Osteocyte (in vitro differentiated cells): ENCODE measurements at places on chromosomes 6 and 20.

DNA sequence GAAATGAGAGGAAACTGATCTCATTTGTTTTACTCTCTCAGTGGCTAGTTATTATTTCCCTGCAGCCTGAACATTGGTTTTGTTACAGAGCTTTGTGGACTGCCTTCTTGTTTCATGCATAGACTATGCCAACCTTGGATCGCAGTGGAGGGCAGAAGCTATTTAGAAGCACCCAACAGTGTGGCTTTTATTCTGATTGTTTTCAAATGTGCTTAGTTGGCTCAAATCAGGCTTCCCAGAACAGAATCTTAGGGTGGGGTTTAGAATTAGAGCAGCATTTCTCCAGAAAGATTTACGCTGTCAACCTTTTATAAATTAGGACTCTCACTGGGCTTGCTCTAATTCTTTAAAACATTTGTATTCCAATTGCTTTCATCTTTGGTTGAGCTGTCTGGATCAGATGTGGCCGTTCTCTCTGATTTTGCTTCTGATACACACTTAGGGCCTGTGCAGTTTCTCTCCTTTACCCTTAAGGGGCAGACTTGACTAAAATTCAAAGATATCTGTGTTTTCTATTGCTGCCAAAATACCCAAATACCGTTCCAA is 210.3 kb downstream of the BCKDHB start:
- peaks cover 5% of the 10 kb centered on the region for H3K36me3 ChIP-seq
- H3K27ac ChIP-seq = no peak overlapping the region
- H3K4me3 ChIP-seq = no peak overlapping the region
- H3K27me3 ChIP-seq = no peaks in the 10 kb centered on the region
- H3K4me1 ChIP-seq = peaks cover 16% of the 10 kb centered on the region

DNA sequence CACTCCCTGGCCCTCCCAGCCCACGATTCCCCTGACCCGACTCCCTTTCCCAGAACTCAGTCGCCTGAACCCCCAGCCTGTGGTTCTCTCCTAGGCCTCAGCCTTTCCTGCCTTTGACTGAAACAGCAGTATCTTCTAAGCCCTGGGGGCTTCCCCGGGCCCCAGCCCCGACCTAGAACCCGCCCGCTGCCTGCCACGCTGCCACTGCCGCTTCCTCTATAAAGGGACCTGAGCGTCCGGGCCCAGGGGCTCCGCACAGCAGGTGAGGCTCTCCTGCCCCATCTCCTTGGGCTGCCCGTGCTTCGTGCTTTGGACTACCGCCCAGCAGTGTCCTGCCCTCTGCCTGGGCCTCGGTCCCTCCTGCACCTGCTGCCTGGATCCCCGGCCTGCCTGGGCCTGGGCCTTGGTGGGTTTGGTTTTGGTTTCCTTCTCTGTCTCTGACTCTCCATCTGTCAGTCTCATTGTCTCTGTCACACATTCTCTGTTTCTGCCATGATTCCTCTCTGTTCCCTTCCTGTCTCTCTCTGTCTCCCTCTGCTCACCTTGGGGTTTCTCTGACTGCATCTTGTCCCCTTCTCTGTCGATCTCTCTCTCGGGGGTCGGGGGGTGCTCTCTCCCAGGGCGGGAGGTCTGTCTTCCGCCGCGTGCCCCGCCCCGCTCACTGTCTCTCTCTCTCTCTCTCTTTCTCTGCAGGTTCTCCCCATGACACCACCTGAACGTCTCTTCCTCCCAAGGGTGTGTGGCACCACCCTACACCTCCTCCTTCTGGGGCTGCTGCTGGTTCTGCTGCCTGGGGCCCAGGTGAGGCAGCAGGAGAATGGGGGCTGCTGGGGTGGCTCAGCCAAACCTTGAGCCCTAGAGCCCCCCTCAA is at the start of gene LTA:
LTA (plus strand) TSS at position 249 of the 871 bp plus-strand sequence; CDS start at position 703, 454 bp downstream.
- H3K4me3 ChIP-seq = no peak within 1 kb of the TSS
- no peak within 1 kb of the TSS for H3K27ac ChIP-seq
- no peak for DNase-seq
- H3K36me3 ChIP-seq = no peaks in the 10 kb centered on the region
- peaks cover 6% of the 10 kb centered on the region for H3K27me3 ChIP-seq

DNA sequence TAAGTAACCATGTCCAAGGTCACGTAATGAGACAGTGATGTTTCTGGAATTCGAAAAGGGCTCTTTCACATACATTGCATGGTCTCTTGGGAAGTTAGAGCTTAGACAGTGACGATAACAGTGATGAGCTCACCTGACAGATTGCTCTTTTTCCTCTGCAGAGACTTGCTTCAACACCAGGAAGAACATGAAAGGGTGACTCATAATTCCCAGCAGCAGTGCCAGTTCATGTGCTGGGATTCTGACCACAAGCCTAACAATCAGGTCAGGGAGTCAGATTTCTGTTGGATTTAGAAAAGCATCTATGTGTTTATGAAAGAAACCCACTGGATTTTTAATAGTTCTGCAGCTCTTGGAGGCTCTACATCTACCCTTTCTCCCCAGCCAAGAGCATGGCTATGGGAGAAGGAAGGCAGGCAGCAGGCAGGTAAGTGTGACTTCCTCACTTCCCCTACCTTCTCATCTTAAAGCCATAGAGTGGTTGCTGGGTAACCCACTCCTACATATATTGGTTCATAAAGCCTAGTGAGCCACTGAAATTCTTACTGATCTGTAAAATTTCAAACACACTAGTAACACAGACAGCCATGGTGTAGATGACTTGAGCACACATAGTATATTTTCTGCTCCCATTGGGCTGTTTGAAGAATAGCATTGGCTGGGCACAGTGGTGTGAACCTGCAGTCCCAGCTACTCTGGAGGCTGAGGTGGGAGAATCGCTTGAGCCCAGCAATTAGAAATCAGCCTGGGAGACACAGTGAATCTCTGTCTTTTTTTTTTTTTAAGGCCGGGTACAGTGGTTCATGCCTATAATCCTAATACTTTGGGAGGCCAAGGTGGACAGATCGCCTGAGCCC is 44.4 kb upstream of the LOC128125822 start:
- H3K27ac ChIP-seq = peak overlapping the region; percentile 66
- peaks cover 2% of the 10 kb centered on the region for H3K27me3 ChIP-seq
- H3K4me1 ChIP-seq = peaks cover 15% of the 10 kb centered on the region
- H3K4me3 ChIP-seq = no peak overlapping the region
- H3K36me3 ChIP-seq = no peaks in the 10 kb centered on the region

DNA sequence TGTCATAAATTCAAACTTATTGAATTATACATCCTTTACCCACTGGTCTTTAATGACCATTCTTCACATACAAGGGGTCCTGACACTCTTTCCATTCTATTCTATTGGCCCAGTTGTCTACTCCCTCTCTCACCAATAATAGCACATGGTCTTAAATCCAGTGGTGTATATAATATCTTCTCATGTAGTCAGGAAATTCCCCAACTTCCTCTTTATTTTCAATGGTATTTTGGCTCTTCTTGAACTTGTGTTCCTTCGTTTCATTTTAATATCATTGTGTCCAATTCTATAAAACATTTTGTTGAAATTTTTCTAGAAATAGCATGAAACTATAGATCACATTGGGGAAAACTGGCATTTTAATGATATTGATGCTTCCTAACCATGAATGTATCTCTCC is 36.8 kb downstream of the PSMB9 start:
- no peak overlapping the region for H3K27ac ChIP-seq
- H3K4me1 ChIP-seq = peaks cover 32% of the 10 kb centered on the region
- no peak for DNase-seq
- no peak overlapping the region for H3K4me3 ChIP-seq

- H3K4me1 ChIP-seq = peaks cover 42% of the 10 kb centered on the region
- H3K27ac ChIP-seq = no peak overlapping the region
- H3K36me3 ChIP-seq = no peaks in the 10 kb centered on the region
- H3K4me3 ChIP-seq = no peak overlapping the region
- H3K27me3 ChIP-seq = no peaks in the 10 kb centered on the region
These were observed 221.6 kb upstream of the FOXA2 start for GRCh38 chr20:22805996-22806395.

DNA sequence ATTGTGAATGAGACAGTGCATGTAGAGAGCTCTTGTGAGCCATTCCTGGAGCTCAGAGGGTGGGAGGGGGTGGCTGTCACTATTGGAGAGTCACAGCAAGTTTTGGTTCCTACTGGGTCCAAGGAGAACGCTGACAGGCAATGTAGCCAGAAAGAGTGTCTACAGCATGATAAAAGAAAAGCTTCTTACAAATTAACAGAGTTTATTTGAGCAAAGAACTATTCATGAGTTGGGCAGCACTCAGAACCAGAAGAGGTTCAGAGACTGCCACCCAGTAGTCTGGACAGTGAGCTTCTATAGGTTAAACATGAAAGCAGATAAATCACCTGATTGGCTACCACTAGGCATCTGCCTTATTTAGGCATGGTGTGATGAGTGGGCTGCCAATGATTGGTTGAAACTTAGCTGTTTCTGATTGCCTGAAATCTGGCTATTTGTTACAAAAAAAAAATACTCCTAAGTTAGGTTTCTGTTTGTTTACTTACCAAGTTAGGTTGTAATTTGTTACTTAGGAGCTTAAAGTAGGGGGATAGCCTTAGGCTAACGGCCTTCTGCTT is 473.4 kb downstream of the PREX1 start:
- H3K27me3 ChIP-seq = peaks cover 41% of the 10 kb centered on the region
- H3K27ac ChIP-seq = no peak overlapping the region
- H3K4me3 ChIP-seq = no peak overlapping the region
- H3K36me3 ChIP-seq = no peaks in the 10 kb centered on the region
- no peaks in the 10 kb centered on the region for H3K4me1 ChIP-seq

GRCh38 chr20:37902504-37903313 is at the start of gene VSTM2L:
VSTM2L (plus strand) TSS chr20:37903127; CDS start chr20:37903351, 224 bp downstream.
- no peaks in the 10 kb centered on the region for H3K36me3 ChIP-seq
- H3K4me3 ChIP-seq = peak within 1 kb of the TSS; percentile 84
- H3K4me1 ChIP-seq = peaks cover 40% of the 10 kb centered on the region
- H3K27ac ChIP-seq = peak within 1 kb of the TSS; percentile 59

DNA sequence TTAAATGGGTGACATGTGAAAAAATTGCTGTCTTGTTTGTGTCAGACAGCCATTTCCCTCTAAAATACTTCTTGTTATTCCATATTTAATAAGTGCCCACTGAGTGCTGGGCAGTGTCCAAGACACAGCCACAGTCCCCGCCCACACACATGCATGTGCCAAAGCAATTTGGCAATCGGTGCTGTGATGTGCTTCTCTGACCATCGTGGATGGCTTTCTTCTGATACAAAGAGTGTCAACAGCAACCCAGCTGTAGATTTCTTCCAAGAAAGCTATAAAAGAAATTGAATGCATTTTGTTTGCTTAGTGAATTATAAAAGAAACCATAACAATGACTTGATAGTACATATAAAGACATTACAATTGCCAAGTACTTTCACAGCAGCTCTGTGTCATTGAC is 140.5 kb upstream of the ATXN1 start:
- DNase-seq = no peak
- no peak overlapping the region for H3K27ac ChIP-seq
- H3K4me1 ChIP-seq = peaks cover 18% of the 10 kb centered on the region
- H3K36me3 ChIP-seq = no peaks in the 10 kb centered on the region

- no peak for DNase-seq
- no peaks in the 10 kb centered on the region for H3K36me3 ChIP-seq
- H3K27ac ChIP-seq = no peak overlapping the region
- H3K4me3 ChIP-seq = no peak overlapping the region
These were observed 131.5 kb upstream of the F13A1 start for GRCh38 chr6:6452002-6452401.

- no peak overlapping the region for H3K27ac ChIP-seq
- no peak overlapping the region for H3K4me3 ChIP-seq
- DNase-seq = no peak
- H3K27me3 ChIP-seq = no peaks in the 10 kb centered on the region
- no peaks in the 10 kb centered on the region for H3K4me1 ChIP-seq
- no peaks in the 10 kb centered on the region for H3K36me3 ChIP-seq
These were observed 26.2 kb downstream of the PHACTR3 start for GRCh38 chr20:59630526-59630925.

GRCh38 chr6:109739686-109740085 is 48.6 kb downstream of the FIG4 start:
- H3K36me3 ChIP-seq = peaks cover 31% of the 10 kb centered on the region
- no peak overlapping the region for H3K4me3 ChIP-seq
- DNase-seq = no peak
- H3K27me3 ChIP-seq = no peaks in the 10 kb centered on the region
- peaks cover 33% of the 10 kb centered on the region for H3K4me1 ChIP-seq
